ENCODE measurements at places on chromosomes 4 and X.

DNA sequence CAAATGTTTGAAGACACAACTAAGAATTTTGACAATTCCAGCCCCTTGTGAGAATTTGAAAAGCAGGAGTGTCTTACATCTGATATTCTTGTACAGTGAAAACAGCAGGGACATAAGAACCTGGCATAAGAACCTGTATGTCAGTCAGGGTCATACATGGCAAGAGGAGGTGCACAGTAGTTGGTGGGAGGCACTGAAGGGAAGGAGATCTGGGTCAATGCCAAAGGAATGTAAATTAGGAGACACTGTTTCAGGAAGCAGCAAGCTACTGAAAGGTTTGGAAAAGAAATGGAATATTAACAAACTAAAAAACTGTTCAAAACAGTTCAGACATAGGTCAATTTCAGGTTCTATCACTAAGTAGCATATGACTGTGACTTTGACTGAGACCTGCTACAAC lies 25.0 kb upstream of the SPP1 start:
- no peak for DNase-seq

- no peak for DNase-seq
These were observed 1502.1 kb upstream of the ADGRL3 start for GRCh38 chr4:59698041-59698440.

DNA sequence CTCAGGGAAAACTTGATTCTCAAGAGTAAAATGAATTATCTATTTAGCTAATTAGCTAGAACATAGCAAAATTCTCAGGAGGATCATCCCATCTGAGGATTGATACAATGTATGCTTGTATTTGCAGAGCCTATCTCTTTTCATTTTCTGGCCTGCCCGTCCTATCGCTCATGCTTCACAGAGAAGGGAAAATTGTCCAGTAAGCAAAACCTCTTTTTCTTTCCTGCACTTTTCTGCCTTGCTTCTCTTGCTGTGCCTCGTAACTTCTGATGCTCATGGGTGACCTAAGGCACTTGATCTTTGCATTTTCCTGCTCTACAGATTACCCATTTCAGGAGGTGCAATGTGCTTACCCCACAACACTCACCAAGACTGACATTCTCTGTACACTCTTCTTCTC lies 88.1 kb downstream of the GBA3 start:
- DNase-seq = no peak

DNA sequence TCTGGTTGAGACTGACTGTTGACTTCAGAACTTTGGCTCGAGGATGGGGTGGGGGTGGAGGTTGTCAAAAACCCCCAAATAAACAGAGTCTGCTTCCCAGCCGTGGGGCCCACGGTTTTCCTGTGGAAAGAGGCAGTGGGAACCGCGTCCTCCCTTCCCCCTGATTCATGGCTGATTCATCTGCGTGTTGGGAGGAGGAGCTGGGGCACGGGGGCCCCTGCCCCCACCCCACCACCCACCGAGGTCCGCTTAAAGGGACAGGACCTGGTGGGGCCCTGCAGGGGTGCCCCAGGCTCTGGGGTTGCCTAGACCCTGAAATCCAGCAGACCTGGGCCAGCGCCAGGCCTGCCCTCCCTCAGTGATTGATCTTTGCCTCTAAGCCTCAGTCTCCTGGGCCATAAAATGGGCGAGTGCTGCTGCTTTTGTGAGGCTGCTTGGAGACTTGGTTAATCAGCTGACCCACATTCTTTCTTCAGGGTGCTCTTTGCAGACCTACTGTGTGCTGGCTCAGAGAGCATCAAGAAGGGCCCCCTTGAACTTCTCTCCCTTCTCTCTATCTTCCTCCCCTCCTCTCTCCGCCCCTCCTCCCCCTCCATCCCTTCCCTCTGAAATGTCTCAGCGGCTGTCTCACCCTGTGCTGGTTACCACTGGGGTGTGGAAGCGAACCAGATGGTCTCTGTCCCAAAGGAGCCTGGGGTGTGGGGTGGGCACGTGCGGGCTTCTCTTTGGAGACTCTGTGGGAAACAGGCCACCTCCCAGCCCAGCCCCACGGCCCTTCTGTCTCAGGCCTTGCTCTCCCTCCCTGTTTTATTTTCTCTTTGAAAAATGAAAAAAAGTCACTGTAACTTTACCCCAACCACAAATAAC lies 9.1 kb downstream of the HTRA3 start:
- peak; percentile 88 for DNase-seq
